NCI-H146 (cell line): ENCODE measurements at places on chromosomes 13 and 19.

- no peak for DNase-seq
Measured at GRCh38 chr13:44337581-44337980, 36.0 kb upstream of the SERP2 start.

GRCh38 chr13:23748109-23748990 lies 140.8 kb downstream of the MIPEP start:
- no peak for DNase-seq

DNA sequence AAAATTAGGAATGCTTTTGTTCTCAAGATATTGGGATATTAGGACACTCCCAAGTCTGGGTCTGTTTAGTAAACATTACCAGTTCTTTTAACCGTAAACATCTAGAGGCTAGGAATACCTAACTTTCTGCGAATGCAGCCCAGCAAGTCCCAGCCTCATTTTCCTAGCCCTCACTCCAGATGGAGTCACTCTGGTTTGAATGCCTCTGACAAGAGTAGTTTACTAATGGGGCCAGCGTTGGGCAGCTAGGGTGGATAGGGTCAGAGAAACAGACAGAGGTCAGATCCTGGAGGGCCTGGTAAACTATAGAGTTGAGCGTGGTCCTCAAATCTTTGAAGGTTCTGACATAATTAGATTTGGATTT lies 53.6 kb downstream of the WDFY2 start:
- no peak for DNase-seq

DNA sequence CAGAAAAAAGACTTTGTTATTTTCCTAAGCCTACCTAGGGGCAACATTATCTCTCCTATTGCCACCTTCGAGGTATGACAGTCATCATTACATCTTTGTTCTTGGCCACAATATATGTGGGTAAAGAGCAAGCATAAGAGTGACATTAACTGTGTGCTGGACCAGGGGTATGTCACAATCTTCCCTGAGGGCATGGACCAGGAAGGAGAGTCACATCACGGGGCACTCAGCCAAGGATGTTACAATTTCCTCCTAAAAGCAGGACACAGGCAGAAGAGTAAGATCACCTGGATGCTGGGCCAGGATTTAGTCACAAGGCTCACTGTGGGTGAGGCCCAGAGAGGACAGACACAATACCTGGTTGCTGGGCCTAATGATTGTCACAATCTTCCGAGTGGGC lies 53.0 kb upstream of the ZNF728 start:
- no peak for DNase-seq

- DNase-seq: peak; percentile 6
Measured at GRCh38 chr13:45731455-45731854, 29.3 kb downstream of the CBY2 start.

GRCh38 chr13:110683203-110683883 lies 22.6 kb downstream of the CARS2 start:
- no peak for DNase-seq

- DNase-seq: no peak
Measured at GRCh38 chr13:93936901-93937300, 542.6 kb downstream of the DCT start.

DNA sequence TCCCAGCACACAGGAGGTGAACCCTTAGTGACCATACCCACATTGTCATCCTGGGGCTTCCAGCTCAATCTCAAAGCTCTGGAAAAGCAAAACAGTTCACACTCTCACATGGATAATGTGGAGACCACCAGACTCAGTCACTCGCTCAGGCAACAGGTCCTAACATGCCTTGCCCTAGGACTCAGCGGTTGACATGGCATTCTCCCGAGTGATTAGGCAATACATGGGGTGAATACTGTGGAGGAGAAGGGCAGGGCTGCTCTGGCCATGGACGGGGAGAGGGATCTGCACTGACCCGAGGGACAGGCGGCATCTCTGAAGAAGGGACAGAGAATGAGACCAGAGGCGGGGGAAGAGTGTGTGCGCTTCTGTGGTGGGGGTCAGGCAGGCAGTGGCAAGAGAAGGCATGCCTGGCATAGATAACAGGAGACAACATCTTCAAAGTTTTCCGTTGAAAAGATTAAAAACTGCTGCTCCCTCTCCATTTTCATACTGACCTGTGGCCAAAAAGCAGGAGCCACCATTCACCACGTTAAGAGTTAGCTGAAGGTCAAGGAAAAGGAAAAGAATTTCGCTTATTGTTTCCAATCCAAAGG lies 44.5 kb upstream of the EPHX3 start:
- no peak for DNase-seq

- DNase-seq: no peak
Measured at GRCh38 chr19:58563034-58563573, 4.7 kb upstream of the UBE2M start.

DNA sequence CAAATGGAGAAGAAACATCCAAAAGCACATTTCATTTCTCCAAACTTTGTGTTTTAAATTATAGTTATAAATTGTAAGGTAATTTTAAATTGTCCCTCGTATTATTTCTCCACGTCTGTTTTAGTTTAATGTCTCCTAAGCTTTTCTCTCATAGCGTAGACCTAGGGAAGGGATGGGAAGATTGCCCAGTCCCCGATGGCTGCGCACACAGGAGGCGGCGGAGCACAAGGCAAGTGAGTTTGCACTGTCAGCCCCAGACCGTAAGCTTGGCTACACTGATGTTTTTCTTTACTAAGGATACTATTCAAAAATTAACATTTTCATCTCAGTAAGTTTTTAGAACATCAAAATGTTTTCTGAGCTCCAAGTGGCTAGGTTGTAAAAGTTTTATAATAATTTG lies 72.3 kb downstream of the GPR12 start:
- DNase-seq: no peak

GRCh38 chr19:46840498-46840942 lies 10.1 kb downstream of the AP2S1 start:
- peak; percentile 76 for DNase-seq
